A172 (cell line): ENCODE measurements at places on chromosomes 1 and 21. TPM values are rescaled to one million over a fixed set of nuclear protein-coding genes. Genes with fewer than 3 reads are reported as not detected.

Gene PDZK1IP1
- total RNA-seq = 0.79 and 6.0 TPM in 2 replicates

Gene HOOK1
- total RNA-seq = not detected in 2 replicates

Gene CELA3B
- not detected in 2 replicates for total RNA-seq

Gene SLC44A5
- 3.4 and 3.7 TPM in 2 replicates for total RNA-seq

DNA sequence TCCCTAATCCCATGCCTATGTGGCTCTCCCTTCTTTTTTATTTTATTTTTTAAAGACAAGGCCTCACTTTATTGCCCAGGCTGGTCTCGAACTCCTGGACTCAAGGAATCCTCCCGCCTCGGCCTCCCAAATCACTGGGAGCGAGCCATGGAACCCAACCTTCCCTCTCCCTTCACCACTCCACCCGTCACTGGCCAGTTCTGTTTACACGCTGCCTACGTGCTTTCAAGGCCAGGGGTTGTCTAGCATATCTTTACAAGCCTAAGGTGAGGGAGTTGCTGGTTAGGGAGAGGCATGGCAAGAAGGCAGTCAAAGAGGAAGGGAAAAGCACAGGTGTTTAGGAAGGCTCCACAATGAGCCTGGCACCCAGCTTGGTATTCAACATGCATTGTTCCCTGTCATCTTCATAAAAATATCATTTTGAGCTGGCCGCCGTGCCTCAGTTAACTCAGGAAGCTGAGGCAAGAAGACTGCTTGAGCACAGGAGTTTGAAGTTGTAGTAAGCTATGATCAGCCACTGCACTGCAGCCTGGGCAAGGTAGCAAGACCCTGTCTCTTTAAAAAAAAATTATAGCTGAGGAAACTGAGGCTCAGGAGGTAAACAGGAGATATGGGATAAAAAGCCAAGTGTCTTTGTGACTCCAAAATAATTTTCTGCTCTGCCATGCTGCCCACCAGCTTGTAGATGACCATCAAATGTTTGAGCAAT, 1.1 kb downstream of the RHBDL2 start:
- DNase-seq = no peak

DNA sequence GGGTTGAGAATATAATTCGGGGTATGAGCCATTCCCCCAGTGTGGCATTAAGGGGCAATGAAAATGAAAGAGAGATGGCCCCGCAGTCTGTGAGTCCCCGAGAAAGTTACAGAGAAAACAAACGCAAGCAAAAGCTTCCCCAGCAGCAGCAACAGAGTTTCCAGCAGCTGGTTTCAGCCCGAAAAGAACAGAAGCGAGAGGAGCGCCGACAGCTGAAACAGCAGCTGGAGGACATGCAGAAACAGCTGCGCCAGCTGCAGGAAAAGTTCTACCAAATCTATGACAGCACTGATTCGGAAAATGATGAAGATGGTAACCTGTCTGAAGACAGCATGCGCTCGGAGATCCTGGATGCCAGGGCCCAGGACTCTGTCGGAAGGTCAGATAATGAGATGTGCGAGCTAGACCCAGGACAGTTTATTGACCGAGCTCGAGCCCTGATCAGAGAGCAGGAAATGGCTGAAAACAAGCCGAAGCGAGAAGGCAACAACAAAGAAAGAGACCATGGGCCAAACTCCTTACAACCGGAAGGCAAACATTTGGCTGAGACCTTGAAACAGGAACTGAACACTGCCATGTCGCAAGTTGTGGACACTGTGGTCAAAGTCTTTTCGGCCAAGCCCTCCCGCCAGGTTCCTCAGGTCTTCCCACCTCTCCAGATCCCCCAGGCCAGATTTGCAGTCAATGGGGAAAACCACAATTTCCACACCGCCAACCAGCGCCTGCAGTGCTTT, 9.4 kb downstream of the PROX1 start:
- DNase-seq = no peak

GRCh38 chr1:1678581-1679380, 13.8 kb downstream of the SLC35E2B start:
- DNase-seq = no peak

DNA sequence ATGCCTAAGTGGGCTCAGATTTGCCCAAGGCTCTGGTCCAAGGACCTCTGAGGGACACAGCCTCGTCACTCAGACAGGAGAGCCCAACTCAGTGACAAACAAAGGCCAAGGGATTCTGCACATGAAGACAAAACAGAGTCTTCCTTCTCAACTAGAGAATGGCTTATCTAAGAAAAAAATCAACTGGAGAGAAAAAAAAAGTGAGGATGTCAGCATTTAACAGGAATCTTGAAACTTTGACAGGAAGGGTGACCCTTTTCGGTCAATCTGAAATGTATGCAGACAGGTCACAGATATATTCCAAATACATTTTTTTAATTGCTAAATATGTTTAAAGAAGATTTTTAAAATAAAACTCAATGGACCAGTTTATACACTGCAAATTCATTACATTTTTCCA, 154.5 kb downstream of the ETS2 start:
- no peak for DNase-seq

DNA sequence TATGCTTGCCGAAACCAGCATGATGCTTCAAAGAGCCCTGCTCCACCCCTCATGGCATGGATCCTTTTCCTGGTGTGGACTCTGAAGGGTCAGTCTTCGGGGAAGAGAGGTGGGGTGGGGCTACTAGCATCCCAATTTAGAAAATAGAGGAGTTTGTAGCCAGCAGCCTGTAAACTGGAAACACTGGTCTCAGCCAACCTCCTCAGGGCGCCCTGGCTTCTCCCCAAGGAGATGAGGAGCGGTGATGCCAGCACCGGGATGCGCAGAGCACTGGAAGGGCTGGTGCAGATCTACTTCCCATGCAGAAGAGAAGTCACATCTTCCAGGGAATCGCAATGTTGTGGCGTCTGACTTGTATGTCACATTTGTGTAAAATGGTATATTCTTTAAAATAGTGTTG, 6.4 kb upstream of the IKBKE start:
- no peak for DNase-seq

DNA sequence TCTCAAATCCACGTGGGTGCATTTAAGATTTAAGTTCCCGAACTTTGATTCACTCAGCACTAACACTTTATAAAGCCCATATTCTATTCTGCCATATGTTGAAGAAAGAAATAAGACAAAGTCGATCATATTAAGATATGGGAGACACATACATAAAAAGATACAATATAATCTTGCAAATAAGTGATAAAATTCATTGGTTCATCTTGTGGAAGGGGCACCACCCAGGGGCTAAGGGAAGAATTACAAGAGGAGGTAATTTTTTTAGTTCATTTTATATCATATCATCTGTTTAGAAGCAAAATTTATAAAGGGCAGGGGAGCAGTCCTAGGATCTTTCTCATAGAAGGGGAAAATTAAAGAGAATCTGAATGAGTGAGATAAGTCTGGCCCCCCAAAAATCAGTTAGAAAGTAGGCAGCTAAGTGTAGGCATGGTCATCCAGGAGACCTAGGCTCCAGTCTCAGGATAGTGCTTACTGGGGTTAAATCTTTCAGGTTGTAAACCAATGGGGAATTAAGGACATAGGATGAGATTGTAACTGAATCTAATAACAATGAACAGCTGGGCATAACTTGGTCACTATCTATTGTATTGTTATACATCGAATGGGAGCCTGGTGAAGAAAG, 124.2 kb upstream of the L1TD1 start:
- DNase-seq = no peak

GRCh38 chr1:147641695-147642592, 28.4 kb downstream of the ACP6 start:
- DNase-seq = peak; percentile 54

DNA sequence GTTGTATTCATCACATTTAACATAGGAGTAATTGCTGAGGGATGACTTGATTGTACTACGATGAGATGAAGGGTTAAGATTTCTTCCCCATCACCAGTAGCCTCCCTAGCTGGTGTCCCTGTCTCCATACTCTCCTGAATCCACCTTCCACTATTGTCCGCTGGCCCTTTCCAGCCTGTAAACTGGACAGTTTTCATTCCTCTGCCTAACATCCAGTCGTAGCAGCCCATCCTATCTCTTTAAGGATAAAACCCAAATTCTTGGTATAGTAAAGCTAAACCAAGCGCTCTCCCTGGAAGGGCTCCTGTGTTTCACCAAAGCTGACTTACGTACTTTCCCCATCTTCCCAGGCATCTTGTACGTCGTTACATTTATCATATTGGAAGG, 670 bp downstream of the COX20 start:
- peak; percentile 56 for DNase-seq

- DNase-seq = no peak
These were observed 21.8 kb upstream of the LHX4 start for GRCh38 chr1:180208264-180208663.

DNA sequence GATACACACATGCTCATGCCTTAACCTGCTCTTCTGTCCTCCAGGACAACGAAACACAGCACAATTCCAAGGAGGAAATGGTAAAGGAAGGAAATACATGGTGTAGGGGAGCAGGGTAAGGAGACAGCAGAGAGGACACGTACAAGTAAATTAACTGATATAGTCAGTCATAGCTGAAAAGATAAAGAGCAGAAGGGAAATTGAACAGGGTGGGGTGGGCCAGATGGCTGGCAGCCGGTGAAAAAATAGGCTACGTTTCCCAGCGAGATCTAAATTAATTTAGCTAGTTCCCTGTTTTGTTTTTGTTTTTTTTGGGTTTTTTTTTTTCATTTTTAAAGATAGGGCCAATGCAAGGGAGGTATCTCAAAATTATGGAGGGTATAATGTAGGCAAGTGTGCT, 109.2 kb downstream of the FAM78B start:
- no peak for DNase-seq
